Skeletal muscle cell (primary cell): ENCODE measurements at places on chromosomes 1 and 21.

DNA sequence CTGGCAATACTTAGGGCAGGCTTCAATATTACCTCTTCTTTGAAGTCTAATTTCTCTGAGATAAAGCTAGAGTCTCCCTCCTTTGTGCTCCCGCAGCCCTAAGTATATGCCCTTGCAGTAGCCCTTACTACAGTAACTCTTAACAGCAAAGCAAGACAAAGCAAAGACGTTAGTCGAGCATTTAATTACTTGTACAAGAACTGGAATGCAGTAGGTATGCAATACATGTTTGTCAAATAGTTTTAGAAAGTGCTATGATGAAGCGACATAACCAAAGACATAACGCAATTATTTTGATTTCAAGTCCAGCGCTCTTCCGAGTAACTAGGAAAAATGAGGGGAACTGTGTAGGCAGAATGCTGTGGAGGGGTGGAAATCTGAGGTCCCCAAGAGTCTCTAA is 1.6 kb downstream of the P3H1 start:
- DNase-seq: no peak

DNA sequence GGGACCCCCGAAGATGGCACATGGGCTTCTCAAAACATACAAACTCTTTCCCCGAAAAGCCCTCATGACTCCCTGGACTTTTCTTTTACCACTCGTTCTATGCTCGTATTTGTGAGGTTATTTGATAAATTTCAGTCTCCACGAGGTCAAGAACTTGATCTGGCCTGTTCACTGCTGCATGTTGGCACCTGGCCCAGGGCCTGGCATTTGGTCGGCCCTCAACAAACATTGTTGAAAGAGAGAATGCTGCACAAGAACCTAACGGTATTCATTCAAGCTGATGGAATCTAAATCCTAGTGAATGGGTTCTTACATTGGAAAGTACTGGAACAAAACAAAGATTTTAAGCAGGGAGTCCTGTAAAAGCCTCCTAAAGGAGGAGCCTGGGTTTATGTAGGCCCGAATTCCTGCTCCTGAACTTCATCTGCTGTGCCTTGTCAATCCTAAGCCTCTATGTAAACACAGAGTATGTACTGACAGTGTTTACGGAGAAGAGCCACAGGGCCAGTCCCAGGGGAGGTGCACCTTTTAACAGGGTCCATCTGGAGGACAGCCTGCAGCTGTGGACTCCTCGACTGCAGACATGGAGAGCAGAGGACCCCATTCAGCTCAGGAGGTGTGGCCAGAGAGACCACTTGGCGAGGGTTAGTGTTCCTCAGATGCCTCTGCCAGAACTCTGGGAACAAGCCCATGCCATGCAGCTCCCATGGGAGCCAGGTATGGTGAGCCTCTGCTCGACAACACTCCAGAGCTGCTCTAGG is 46.9 kb downstream of the L1TD1 start:
- no peak for DNase-seq

GRCh38 chr1:233641029-233641428 is 27.1 kb downstream of the KCNK1 start:
- DNase-seq: no peak

- no peak for DNase-seq
Observed at GRCh38 chr1:164534863-164535610, 23.9 kb upstream of the PBX1 start.

- DNase-seq: no peak
Observed at GRCh38 chr1:185546029-185546428, 188.2 kb upstream of the HMCN1 start.

- no peak for DNase-seq
Observed at GRCh38 chr1:51829058-51829457, 49.5 kb downstream of the NRDC start.

DNA sequence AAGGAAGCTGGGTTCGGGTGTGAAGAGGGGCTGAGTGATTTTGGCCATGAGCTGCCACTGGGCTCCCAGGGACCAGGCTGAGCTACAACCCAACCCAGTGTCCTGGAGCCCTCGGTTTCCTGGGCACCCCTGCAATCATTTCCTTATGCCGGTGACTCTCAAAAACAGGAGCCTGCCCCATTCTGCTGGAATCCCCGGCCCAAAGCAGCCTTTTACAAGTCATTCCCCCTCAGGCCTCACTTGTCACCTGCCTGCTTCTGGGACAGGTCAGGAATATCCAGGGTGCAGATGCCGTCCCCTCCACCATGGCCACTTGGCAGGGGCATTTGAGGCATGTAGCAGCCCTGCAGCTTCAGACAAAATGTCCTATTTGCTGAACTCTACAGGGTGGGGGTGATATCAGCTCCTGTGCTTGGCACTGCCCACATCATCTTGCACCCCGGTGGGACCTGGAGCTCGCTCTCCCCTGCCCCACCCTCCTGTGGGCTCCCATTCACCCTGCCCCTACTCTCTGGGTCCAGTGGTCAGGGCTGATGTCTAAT is 30.0 kb downstream of the CDK18 start:
- no peak for DNase-seq

DNA sequence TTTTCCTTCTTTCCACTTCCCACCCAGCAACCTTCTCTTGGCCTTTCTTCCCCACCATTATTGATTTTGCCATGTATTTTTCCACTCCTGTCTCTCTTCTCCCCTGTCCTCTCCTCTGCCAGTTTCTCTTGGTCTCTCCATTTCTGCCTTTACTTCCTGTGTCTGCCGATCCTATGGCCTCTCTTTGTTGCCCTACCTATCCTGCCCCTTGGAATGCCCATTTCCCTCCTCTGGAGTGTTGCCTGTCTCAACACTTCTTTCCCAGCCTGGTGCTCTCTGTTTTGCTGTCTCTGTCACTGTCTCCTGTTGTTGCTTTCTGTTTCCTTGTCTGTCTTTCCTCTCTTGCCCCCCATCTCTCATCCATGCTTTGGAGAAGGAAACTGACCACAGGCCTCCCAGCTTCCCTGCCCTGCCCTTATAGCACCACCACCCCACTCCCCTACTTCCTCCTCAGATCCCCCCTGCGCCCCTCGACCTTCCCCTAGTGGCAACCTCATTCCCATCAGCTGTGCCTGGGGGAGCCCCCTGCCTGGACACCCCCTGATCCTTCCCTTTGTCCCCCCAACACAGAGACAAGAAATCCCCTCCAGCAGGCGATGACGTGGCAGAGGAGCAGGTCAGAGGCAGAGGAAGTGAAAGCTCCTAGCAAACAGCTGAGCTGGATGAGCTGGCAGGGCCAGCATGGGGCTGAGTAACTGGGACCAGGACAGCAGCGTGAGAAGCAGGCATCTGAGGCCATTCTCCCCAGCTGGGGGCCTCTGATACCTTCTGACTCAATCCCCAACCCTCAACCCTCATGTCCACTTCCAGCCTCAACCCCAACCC is 6.6 kb upstream of the ETV3L start:
- DNase-seq: peak; percentile 79

- no peak for DNase-seq
Observed at GRCh38 chr21:44829507-44830092, 11.7 kb upstream of the SUMO3 start.
